Frontal cortex (tissue), 4 donors: ENCODE measurements at places on chromosomes 3 and 15. TPM values are rescaled to one million over a fixed set of nuclear protein-coding genes. Genes with fewer than 3 reads are reported as not detected.

The DAZL gene
- not detected for total RNA-seq

DNA sequence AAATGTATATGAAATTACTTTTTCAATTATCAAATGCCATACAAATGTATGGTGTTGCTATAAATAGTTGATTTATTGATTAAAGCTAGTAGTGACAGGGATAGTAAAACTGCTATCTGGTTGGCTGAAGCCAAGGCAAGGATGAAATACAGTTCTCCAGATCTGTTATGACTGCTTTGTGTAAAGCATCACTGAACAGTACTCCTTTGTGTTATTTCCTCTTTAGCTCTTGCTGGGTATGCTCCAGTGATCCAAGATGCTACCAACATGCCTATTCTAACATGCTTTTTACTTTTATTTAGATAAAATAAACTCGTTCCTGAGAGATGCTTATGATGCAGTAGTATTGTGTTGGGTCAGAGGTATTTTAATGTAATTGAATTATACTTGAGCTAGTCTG is 12.4 kb upstream of the UBR1 start:
- DNase-seq: no peak

GRCh38 chr3:12139111-12139511 is 19.6 kb downstream of the TIMP4 start:
- DNase-seq: no peak

The POTEB gene
- under 0.01 TPM for total RNA-seq

DNA sequence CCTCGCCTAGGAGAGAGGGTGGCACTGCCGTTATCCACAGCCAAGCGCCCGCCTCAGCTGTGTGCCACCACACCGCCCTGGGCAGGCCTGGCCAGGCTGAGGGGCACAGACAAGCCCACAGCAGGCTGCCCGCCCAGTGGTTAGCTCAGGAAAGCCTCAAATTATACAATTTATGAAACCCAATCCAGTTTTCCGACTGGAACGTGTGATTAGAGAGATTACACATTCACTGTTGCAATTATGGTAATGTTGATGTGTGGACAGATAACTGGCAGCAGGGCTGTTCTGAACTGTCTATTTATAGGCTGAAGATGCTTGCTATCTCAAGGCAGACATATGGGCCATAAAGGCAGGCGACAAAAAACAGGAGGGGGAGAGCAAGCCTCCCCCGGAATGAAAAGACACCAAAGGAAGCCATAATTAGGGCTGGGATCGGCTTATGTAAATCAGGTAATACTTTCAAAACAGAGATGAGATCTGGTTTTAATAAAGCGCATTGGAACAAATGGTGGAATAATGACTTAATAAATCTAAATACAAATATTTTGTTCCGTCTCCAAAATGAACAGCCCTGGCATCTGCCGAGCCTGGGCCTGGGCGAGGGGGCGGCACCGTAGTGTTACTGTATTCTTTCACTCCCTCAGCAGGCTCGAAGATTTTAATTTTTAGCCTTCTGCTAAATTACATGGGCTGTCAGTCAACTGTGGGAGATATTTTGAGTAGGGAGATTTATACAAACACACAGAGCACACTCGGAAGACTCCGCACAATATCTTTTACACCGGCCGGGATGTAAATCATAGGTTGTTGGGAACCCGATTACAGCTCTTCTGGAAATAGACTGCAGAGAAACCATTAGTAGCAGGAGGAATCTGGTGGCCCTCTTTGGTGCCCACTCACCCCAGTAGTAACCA is 103.1 kb upstream of the TLE3 start:
- no peak for DNase-seq

The ISG20 gene
- total RNA-seq: not detected
